Spinal cord (tissue), 10 donors: ENCODE measurements at places on chromosomes 1 and 21.

DNA sequence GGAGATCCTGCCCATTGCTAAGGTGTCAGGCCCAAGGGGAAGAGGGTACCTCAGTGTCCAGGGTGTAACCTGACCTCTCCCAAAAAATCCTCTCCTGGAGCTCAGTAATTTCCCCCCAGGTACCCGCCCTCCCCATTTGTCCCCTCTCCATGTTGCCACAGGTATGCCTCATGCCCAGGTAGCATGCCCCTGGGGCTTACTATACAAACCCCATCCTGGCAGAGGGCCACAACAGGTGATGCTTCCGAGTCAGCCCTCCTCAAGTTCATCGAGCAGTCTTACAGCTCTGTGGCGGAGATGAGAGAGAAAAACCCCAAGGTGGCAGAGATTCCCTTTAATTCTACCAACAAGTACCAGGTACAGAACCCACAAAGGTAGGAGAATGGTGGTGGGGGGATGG lies 15.7 kb downstream of the ATP1A4 start:
- no peak for DNase-seq

DNA sequence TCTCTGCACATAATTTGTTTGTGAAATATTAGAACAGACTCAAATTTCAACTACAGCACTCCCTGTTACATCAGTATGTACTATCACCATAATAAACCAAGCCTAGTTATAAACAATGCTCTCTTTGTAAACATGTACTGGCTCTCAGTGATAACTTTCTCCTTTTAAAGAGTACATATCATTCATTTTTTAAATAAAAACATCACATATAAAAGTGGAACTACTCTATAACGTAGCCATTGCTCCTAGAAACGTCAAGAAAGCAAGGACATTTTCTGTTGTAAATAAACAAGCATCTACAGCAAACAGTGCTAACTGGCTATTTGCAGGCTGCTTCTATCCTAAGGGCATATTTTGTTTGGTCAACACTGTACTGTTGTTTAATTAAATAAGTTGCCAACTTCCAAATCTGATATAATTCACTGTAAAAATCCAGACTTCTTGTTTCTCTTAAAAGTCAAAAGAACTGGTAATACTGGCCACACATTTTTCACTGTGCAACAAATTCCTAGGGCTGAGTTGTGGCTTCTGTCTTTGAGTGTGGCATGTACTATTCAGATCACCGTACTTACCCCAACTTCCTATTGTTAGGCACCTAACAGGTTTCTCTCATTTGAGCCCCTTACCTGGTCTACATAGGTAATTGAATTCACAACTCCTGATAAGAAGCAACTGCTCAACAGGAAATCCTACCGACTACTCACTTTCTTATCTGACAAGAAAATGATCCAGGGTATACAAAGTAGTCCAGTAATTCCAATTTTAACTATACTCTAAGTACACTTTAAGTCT lies 111.9 kb downstream of the DENND1B start:
- DNase-seq, result no peak

- DNase-seq, result no peak
These were observed 72.1 kb upstream of the CASZ1 start for GRCh38 chr1:10868599-10868965.

- DNase-seq, result no peak
These were observed 71.5 kb downstream of the RPS6KC1 start for GRCh38 chr1:213122514-213122929.

GRCh38 chr1:10866321-10867093 lies 70.1 kb upstream of the CASZ1 start:
- DNase-seq, result no peak

- no peak for DNase-seq
These were observed 65.2 kb upstream of the SPAG17 start for GRCh38 chr1:118250232-118250631.

- no peak for DNase-seq
These were observed 178.4 kb downstream of the GRIK3 start for GRCh38 chr1:36855699-36856494.

DNA sequence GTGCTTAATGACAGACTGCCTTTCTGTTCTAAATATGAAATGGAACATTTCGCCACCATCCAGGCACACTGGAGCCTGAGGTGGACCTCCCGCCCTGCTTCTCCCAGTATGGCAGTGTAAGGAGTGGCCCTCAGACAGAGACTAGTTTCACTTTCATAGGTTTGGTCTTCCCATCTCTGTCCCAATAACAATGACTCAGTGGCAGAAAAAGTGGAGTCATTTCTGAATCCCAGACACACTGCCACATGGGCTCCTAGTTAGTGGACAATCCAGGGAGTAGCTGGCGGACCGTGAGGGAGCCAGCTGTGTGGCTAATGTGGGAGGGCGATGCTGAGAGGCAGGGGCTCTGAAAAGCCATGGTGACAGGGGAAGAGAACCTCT lies 95.6 kb upstream of the TSPAN2 start:
- DNase-seq, result no peak

- DNase-seq, result no peak
These were observed 764.4 kb downstream of the ADGRL2 start for GRCh38 chr1:82565146-82565545.

DNA sequence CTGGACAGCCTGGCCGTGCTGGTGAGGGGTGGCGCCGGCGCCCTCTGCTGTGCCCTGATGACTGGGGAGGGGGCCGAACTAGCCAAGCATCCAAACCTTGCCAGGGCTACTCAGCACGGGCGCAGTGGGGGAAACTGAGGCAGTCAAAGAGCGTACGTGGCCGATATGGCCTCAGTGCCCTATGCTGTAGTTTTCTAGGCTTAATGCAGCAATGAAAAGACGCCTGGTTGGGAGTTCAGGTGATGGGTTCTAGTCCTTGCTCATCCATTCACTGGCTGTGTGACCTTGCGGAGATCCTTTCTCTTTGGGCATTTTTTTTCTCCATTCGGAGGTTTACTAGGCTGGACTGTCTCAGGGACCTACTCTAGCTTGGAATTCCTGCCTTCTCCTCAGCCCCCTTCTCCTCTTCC lies 822 bp downstream of the MTX1 start:
- no peak for DNase-seq

GRCh38 chr1:157961805-157962762 lies 31.4 kb upstream of the KIRREL1 start:
- no peak for DNase-seq

DNA sequence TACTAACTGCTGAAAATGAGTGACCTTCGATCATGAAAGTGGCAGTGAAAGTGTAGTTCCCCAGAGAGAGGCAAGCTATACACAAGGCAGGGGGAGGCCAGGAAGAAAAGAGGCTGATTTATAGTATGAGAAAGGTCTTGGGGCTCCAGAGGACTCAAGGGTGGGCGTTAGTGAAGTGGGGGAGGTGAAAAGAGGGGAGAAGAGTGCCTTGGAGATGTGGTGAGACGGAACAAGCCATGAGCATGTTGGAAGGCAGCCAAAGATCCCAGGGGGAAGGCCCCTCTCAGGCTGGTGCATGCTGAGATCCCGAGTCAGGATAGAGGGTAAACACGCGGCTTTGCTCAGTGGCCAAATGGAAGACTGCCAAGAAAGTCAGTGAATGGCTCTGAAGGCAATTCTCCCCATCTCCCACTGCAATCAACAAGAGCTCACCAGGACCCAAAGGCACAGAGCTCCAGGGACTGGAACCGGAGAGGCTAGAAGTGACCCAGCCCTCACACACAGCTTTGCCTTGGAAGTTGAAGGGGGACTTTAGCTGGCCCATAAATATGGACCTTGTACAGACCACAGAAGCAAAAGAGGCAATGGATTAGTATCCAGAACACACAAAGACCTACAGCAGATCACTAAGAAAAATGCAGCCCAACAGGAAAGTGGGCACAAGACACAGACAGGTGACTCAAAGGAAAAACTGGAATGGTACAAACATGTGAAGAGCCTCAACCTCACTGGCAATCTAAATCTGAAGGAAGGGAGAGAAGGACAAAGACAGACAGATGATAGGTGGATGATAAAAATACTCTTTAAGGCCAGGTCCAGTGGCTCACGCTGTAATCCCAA lies 49.6 kb downstream of the HSF2BP start:
- peak; percentile 73 for DNase-seq

DNA sequence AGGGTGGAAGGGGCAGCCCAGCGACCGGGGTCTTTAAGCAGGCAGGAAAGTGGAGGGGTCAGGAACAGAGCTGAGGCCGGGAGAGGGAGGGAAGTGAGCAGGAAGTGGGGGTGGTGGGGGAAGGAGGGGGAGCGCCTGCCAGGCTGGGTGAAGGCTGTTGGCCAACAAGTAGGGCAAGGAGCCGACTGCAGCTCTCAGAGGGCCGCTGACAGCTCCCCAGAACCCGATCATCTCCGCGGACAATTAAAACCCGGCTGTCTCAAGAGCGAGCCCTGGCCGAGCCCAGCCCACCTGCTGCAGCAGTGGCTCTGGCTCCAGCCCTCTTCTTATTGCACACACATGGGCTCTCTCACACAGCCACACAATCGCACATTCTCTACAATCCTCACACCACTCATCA lies 51.6 kb downstream of the GRIK3 start:
- no peak for DNase-seq

GRCh38 chr1:72051538-72051937 lies 230.8 kb downstream of the NEGR1 start:
- DNase-seq, result no peak

DNA sequence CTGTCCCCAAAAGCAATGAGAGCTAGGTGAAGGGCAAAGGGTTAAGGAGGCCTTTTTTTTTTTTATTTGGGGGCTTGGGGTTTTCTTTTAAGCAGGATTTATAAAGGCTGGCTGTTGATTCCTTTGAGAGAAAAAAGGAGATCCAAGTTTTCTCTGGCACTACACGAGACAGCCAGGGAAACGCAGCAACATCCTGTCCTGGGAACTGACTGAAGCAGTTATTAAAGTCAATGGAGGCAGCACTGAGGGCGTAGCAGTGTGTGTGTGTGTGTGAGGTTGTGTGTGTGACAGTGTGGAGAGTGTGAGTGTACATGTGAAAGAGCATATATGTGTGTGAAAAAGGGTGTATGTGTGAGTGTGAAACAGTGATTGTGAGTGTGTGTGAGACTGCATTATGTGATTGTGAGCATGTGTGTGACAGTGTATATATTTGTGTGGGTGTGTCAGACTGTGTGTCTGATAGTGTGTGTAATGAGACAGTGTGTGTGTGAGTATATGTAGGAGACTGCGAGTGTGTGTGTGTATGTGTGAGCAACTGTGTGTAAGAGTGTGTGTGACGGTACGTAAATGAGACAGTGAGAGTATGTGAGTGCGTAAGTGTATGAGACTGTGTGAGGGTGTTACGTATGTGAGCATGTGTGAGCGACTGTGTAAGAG lies 65.9 kb upstream of the TIAM1 start:
- no peak for DNase-seq

DNA sequence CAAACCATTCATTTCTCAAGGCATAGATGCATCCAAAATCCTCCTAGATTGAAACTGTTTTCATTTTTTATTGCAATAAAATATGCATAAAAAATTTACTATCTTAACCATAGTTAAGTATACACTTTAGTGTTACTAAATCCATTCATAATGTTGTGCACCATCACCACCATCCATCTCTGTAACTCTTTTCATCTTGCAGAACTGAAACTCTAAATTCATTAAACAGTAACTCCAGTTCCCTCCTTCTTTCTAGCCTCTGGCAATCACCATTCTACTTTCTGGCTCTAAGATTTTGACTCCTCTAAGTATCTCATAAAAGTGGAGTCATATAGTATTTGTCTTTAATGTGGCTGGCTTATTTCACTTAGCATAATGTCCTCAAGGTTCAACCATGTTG lies 236.8 kb downstream of the SMYD3 start:
- no peak for DNase-seq

DNA sequence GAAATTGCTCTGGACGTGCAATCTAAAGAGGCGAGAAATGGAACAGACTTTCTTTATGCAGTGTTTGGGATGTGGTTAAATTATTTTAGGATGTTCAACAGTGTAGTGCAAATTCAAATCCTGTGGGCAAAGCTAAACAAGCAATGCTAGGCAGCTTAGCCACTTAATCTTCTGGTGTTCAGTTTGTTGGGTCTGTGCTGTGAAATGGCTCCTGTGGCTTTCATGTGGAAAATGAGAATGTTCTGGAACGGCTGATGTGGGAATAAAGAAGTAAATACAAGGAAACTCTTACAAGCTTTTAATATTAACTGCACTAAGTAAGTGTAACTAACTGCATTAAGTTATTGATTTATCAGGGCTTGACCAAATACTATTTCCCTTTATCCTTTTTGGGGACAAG lies 766.6 kb downstream of the ADGRL2 start:
- DNase-seq, result no peak

- no peak for DNase-seq
These were observed 23.3 kb upstream of the BTG2 start for GRCh38 chr1:203281851-203282661.

- no peak for DNase-seq
These were observed 159.5 kb upstream of the IRF2BP2 start for GRCh38 chr1:234769284-234769985.

GRCh38 chr1:193890935-193891334 lies 704.5 kb upstream of the B3GALT2 start:
- DNase-seq, result no peak

DNA sequence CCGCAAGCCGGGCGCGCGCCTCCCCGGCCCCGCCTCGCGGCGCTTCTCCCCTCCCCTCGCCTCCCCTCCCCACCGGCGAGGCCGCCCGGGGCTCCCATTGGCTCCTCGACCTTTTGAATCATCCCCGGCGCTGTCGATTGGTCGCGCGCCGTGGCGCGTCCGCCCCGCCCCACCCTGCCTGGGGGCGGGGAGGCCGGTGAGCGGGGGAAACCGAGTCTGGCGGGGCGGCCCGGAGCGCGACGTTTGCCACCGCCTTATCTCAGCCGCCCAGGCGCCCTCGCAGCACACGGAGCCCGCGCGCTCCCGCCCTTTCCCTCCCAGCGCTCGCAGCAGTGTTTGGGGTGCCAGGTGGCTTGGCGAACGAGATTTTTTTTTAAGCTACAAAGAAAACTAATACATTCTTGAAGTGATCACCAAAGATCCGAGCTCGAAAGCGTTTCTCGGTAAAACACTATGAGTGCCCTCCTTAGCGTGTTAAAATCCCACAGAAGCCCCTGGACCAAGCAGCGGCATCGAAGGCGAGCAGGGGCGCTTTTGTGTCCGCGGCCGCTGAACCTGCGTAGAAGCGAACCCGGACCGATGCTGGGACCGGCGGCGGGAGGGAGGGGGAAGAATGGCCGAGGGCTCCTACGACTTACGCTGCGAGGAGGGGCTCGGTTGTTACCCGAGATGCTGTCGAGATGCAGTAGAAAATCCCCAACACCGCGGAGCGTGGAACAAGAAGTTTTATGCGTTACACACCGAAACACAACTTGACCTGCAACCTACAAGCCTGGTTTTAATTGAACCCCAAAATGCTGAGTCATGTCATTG lies 436 bp upstream of the LBR start:
- DNase-seq, result peak; percentile 85
